ENCODE measurements at places on chromosomes 5 and 9.

DNA sequence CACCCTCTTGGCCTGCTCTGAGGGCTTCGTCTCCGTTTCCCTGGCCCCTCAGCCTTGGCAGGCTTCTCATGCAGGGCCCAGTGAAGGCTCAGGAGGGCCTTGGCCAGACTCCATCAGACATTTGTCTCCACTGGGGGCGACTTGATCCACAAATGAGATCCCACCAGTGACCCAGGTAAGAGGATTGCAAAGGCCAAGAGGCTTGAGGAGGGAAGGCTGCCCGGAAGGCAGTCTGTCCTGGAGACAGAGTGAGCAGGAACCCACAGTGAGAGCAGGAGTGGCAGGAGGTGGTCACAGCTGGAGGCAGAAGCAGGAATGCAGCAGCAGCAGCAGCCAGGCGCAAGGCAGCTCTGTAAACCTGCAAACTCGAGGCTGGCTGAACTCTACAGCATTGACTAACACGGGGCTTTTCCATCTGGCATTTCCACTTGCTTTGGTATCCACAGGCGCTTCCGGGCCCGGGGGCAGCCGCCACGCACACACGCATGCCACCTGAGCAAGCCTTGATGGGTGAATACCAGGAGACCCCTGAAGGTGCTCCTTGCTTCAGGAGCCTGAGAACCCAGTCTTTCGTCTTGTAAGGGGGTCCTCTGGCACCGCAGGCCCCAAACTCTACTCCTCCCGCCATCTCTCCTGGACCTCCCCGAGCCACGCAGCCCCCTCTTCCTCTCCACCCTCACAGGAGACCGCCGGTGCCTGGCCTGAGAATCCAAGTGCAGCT, 14.7 kb downstream of the MGAT1 start:
- no peak for DNase-seq

DNA sequence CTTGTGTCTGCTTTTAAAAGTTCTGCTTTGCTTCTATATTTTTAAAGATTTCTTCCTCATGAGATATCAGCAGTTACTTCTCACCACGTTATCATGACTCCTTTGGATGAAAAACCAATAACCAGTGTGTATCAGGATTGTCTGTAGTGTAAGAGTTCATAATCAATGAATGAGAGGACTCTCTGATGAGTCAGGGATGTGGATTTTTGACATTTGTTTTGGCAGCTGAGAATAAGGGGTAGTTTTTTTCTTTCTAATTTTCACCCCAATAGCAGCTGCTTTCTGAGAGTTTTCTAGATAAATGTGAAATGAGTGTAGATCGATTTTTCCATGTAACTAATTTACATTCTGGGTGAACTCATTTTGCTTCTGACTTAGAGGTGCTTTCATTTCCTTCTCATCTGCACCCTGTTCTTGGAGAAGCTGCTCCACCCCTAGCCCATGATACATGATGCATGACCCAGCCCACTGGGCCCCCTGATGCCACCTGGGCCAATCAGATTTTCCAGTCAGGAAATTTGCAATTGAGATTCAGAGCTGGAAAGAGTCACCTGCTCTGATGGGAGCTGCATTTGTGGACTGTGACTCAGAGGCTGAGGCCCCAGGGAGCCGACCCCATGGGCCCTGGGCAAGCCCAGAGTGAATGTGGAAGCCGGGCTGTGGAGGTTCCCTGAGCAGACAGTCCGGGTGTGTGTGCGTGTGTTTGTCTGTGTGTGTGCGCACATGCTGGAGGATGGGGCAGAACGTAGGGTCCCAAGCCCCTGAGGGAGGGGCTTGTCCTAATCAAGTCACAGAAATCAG, 159.3 kb downstream of the RGS3 start:
- no peak for DNase-seq

- DNase-seq = no peak
Measured at GRCh38 chr9:21728781-21729180, 73.7 kb upstream of the MTAP start.

GRCh38 chr9:91913096-91913495, 36.9 kb downstream of the ROR2 start:
- DNase-seq = no peak

DNA sequence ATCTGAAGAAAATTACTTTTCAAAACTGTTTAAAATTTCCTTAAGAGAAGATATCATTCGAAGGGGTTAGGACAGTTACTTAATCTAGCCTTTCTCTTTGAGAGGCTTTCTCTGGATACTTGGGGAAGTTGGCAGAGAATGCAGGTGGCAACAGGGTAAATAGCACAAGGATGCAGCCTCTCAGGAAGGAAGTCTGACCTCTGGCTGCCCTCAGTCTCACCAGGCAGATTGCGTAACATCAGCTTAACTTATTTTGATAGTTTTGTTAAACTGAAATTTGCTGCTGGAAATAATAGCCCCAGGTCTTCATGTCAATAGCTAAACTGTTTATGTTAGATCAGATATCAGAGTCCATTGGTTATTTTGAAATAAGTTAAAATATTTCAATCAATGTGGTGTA, 20.4 kb downstream of the CCDC192 start:
- DNase-seq = no peak

DNA sequence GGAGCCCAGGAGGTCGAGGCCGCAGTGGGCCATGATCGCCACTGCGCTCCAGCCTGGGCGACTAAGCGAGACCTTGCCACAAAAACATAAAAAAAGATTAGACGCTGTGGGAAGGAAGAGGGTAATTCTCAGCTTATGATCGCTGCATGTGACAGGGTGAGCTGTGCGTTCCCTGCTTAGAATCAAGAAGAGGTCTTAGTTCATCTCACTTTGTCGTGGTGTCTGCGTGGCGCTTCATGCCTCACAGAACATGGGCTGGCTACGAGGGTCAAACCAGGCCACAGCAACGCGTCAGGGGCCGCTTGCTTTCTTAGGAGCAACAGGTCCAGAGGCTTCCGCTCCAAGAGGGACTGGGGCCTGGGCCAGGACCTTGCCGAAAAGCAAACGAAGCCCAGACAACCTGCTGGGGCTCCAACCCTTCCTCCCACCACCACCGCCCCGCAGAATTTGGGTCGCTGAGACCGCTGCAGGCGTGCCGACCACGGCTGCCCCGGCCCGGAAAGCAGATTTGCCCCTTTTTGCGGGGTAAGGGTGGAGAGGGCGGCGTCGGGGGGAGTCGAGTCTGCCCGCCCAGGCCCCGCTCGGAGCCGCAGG, 10.0 kb upstream of the GRIN1 start:
- DNase-seq = no peak

DNA sequence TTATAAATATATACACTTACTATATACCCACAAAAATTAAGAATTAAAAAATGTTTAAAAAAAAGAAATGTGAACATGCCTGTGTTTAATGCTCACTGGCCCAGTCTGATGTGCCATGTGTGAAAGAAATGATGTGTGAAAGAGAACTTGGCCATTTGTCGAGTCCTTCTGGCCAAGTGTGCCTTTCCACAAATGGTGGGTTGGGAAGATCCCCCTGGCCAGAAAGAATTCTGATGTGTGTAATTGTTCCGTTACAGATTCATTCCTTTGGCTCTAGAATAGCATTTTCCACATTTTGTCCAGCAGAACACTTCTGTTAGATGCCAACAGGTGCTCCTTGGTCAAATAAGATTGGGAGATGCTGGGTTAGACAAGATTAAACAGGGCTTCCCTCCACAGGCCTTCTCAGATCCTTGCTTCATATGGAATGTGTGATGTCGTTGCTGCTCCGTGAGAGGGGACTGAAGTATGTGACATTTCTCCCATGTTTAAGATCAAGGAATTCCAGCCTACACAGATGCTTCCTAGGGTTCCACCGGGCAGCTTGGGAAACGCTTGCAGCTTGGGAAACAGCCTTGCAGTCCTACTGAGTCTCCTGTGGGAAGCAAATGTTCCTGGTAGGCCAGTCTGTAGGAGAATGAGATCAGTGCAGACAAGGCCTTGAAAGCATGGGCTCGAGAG, 32.1 kb downstream of the GDNF start:
- DNase-seq = no peak

- DNase-seq = no peak
Measured at GRCh38 chr9:35322075-35322885, 160.5 kb downstream of the UNC13B start.

DNA sequence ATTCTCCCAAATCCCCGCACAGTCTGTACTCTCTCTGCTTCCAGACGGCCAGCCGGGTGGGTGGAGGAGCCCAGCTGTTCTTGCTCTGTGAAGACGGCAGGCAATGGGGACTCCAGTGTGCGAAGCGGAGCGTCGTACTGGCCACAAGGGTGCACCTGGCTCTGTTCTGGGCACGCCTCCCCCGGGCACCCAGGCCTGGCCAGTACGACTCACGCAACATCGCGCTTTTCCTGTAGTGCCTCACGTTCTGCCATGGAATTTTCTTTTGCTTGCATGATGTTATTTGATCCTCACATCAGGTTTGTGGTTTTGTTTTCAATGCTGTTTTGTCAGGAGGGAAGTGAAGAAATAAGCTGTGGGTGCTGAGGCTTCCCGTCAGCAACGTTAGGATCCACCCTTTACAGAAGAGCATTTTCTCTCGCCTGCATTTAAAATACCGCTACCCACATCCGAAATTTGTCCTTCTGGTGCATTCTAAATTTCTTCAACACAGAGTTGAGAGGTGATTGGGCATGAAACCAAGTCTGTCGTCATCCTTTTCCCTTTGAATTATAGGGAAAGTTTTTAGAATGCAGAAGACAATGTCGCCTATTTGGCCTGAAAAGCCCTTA, 311.7 kb downstream of the TRIM36 start:
- no peak for DNase-seq

DNA sequence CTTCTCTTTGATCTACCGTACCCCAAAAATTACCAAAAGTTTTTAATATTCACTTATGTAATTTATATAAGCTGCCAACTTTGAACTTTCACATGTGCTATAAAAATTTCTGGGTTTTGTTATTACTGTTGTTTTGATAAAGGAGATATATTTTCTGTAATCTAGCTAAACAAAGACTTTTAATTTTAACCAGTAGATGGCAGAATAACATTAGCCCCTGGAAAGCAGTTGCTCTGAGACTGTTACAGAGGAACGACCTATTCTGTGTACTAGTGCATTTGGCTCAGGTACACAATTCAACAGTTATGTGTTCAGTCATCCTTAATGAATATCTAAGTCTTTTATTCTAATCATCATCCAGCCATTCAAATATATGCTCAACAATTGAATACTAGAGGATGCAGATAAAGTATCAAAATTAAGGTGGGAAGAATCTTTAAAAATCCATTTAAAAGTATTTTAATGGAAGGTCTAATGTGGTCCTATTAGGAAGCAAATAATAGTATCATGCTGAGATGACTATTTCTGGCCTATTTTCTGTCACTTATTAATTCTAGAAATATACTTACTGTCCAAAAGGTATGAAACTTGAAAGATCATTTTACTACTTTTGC, 8.6 kb downstream of the KLHL9 start:
- DNase-seq = peak; percentile 60

DNA sequence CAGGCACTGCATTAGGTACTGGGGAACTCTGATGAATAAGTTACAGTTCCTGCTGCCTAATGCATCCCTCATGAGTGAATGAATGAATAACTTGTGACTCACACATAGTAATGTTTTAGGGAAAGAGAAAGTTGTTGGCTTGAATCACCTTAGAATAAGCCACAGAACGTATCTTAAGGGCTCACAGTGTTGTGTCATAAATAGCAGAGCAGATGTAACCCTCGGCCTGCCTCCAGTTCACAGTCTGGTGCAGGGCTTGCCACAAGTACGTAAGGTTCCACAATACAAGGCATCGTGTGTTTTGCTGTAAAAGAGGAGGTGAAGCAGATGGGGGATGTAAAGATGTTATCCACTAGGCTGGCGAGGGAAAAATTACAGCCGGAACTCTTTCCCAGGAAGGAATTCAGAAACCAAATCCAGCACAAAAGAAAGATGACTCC, 218.7 kb downstream of the TRPM3 start:
- peak; percentile 61 for DNase-seq

- DNase-seq = no peak
Measured at GRCh38 chr9:69905851-69906250, 85.2 kb downstream of the CFAP95 start.

DNA sequence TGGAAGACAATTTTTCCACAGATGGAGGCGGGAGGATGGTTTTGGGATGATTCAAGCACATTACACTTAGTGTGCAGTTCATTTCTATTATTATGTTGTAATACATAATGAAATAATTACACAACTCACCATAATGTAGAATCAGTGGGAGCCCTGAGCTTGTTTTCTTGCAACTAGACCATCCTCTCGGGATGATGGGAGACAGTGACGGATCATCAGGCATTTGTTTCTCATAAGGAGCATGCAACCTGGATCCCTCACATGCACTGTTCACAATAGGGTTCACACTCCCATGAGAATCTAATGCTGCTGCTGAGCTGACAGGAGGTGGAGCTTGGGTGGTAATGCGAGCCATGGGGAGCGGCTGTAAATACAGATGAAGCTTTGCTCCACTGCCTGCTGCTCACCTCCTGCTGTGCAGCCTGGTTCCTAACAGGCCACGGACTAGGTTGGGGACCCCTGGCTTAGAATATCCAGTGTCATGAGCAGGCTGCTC, 1.6 kb downstream of the STKLD1 start:
- DNase-seq = no peak

GRCh38 chr9:82091610-82092009, 103.0 kb downstream of the SPATA31D1 start:
- DNase-seq = no peak

- no peak for DNase-seq
Measured at GRCh38 chr9:113715086-113715485, 161.0 kb upstream of the ZNF618 start.

- no peak for DNase-seq
Measured at GRCh38 chr5:96244696-96245095, 188.4 kb downstream of the PCSK1 start.

DNA sequence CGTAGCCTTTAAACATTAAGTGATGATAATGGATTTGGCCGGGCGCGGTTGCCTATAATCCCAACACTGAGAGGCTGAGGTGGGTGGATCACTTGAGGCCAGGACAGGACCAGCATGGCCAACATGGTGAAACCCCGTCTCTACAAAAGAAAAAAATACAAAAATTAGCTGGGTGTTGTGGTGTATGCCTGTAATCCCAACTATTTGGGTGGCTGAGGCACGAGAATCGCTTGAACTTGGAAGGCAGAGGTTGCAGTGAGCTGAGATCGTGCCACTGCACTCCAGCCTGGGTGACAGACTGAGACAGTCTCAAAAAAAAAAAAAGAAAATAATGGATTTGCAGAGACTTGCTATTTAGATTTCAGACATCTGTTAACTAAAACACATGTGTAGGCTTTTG, 9.2 kb upstream of the MATR3 start:
- DNase-seq = no peak

- DNase-seq = no peak
Measured at GRCh38 chr5:52801329-52801728, 13.6 kb downstream of the ITGA1 start.

Measured in cerebellar nuclear complex (tissue), 1 donor.